ENCODE measurements at places on chromosomes 7 and 10.

DNA sequence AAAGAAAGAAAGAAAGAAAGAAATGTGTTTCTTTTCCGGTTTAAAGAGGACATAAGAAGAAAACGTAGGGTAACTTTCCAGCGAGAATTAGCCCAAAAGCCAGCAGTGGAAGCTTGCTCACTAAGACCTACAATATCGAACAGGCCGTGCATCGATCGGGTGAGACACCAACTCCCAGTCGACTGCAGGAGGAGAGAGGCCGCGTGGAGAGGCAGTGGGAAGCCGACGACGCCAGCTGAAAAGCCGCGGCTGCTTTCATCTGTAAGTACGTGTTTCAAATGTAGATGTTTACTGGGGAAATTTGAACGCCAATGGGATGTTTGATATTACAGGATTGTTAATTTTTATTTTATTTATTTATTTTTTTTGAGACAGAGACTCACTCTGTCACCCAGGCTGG lies 28.6 kb upstream of the GIMAP8 start:
- no peak for DNase-seq

- DNase-seq: no peak
These were observed 188.3 kb downstream of the WDR37 start for GRCh38 chr10:1244493-1244892.

DNA sequence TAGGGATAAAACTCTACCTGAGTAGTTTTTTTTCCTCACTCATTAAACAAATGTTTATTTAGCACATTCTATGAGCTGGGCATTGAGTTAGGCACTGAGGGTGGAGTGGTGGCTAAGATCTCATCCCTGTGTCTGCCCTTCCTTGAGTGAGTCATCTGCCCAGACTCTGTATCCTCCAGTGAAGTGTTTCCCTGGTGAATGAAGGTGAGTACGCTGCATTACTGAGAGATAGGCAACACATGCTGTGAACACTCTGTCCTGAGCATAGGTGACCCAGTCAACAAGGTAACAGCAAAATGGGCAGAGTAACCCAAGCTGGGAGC lies 5.8 kb downstream of the PITX3 start:
- DNase-seq: no peak

DNA sequence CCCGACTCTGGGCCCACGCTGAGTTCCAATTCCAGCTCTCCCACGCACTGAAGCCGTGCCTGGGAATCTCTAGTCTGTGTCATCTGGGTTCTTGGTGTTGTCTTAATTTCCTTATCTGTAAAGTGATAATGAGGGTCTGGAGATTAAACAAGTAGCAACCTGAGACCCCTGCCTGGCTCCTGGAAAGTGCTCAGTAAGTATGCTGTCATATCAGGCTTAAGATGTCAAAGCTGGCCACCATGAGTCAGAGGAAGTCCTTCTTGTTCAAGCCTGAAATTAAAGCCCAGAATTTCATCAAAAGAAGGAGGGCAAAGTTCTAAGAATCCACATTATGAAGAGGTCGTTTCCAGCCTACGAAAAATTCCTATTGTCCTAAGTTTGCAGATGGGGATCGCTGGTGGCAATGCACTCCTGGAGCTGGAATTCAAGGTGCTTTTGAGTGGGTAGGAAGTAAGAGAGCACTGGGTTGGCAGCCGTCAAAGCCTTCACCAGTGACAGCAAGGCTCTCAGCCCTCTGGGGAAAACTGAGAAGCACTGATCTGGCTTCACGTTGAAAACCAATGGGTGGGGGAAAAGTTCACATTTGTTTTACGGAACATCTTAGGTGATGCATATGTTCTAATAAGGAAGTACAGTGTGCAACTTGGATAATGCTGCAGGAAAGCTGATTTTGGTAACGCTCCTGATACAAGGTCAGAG lies 50.3 kb upstream of the NCAPG2 start:
- DNase-seq: no peak

DNA sequence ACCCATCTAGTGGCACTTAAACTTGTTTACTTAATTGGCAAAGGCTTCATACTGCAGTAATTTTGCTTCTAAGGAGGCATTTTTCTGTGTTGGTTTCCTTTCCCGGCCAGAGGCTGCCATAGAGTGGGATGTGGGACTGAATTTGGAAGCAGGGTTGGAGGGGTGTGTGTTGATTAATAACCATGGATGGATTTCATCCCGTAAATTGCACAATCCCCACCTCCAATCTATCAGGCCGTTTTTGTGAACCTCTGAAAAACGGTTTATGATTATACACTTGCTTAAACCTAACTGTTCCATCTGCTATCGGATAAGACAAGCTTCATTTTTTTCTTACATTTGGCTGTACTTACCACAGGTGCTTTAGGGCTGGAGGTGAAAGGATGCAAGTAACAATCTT lies 1.3 kb downstream of the TMEM60 start:
- DNase-seq: no peak

- DNase-seq: no peak
These were observed 9.1 kb downstream of the CREB3L2 start for GRCh38 chr7:137992550-137993394.

GRCh38 chr10:70617798-70618568 lies 15.4 kb upstream of the PRF1 start:
- peak; percentile 56 for DNase-seq

DNA sequence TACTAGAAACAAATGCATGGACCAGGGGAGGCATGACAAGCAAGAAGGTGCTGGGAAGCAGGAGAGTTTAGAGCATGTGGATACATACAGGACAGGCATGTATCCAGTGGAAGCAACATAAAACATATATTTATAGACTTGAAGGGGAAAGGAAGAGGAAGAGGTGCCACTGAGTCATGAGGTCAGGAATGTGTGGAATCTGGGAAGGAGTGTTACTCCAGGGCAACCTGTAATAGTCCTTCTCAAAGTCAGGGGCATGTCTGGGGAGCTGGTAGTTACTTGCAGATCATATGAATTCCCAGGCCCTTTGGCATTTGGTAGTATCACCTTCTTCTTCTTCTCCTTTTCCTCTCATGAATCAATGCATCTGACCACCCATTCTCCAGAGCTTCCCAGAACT lies 246.6 kb downstream of the XPNPEP1 start:
- DNase-seq: no peak

- DNase-seq: no peak
These were observed 51.2 kb upstream of the ABI1 start for GRCh38 chr10:26911811-26912461.

- no peak for DNase-seq
These were observed 353.7 kb downstream of the GLRX3 start for GRCh38 chr10:130489891-130490290.

DNA sequence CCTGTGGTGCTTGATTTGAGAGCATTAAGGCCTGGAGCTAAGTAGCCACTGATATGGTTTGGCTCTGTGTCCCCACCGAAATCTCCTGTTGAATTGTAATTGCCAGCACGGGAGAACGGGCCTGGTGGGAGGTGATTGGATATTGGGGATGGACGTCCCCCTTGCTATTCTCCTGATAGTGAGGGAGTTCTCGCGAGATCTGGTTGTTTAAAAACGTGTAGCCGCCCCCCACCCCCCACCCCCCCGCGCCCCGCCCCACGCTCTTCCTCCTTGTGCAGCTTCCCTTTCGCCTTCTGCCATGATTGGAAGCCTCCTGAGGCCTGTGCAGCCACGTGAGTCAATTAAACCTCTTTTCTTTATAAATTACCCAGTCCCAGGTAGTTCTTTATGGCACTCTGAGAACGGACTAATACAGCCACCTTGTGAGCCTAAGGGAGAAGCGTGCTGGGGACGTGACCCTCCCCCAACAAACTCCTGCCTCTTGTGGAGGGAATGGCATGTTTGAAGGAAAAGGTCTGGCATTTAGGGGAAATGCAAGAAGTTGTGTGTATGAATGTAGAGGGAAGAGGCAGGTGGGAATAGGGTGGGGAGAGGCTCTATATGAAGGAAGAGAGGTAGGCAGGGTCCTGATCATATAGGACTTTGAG lies 118.0 kb upstream of the KMT2C start:
- no peak for DNase-seq

- peak; percentile 86 for DNase-seq
These were observed 172.6 kb upstream of the TNRC18 start for GRCh38 chr7:5596046-5596895.

- no peak for DNase-seq
These were observed 18.2 kb upstream of the CDH23 start for GRCh38 chr10:71378336-71379117.

DNA sequence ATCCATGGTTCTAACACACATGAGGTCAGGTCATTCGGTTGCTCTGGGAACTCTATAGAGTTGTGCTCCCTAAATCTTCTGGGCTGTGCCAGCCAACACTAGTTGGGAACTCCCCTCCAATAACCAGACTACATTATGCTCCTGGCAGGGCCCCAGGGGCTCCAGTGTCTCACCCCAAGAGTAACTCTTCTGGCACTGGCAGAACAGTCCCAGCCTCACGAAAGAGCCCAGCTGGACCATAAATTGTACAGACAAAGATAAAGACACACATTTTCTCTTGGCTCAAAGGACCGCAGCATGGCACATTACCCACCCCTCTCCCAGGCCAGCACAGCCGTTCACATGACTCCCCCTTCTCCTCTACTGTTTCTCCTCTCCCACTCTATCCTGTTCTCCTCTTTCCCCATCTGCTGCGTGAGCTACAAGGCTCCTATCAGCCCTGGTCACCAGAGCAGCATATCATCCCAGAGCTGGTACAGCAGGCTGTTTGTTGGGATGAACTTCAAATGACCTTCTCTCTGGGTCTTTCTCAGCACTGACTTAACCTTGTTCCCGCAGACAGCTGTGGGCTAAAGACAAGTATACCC lies 230.6 kb downstream of the PLXNA4 start:
- DNase-seq: no peak

GRCh38 chr7:137331378-137331777 lies 12.2 kb downstream of the PTN start:
- DNase-seq: no peak

- DNase-seq: no peak
These were observed 121.6 kb upstream of the ZNF92 start for GRCh38 chr7:65251851-65252620.

DNA sequence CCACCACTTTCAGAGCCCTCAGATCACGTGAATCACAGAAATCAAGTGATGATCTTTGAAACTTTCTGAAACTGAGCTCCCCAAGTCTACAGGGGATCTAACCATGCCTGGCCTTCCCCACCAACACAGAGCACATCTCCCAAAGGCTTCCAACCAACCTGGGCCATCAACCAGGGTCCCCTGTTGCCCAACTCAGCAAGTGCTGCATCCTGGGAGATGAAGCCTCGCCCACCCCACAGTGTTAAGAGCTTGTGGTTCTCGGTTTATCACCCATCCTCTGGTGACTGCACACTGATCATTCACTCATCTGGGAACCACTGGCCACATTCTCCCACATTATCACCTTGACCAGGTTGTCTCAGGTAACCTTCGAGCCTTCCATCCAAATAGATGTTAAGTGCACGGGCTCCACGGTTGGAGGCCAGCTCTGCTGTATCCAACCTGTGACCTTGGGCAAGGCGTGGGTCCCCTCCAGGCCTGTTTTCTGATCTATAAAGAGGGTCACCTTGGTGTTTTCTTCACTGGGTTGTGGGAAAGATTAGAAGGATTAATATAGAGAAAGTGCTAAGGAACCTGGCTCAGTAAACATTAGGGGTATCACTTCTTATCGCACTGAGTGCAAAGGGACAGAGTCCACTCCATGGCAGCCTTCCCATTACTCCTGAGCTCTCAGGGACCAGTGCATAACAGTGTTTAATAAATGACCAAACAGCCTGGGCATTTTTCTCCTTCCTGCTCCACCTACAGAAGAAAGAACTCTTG lies 3.6 kb downstream of the ZNF488 start:
- DNase-seq: no peak
